ENCODE measurements at places on chromosomes 12 and 14. TPM values are rescaled to one million over a fixed set of nuclear protein-coding genes. Genes with fewer than 3 reads are reported as not detected.

DNA sequence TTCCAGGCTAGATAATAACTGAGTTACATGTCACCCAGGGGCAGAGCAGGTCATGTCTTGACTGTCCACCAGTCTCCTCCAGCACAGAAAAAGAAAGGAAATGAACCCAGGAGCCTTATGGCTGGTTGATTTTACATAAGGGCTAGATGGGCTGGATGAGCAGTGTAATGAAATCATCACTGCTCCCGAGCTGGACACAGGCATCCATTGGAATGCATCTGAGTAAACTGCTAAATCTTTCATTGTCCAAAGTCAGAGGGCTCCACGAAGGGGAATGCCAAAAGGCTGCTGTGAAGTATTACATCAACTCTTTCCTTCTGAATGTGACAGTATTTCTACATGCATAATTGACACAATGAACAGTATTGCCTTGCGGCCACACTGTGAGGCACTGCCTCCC, 30.1 kb upstream of the TSPAN11 start:
- no peak for DNase-seq

- DNase-seq, result no peak
Observed at GRCh38 chr14:102090713-102091112, 3.9 kb upstream of the HSP90AA1 start.

GRCh38 chr12:31021809-31022494, 51.7 kb upstream of the DDX11 start:
- DNase-seq, result no peak

Gene SERPINA10
- not detected for total RNA-seq

Gene CLEC4A
- total RNA-seq, result not detected

Gene IGF1
- total RNA-seq, result 1.6 TPM

DNA sequence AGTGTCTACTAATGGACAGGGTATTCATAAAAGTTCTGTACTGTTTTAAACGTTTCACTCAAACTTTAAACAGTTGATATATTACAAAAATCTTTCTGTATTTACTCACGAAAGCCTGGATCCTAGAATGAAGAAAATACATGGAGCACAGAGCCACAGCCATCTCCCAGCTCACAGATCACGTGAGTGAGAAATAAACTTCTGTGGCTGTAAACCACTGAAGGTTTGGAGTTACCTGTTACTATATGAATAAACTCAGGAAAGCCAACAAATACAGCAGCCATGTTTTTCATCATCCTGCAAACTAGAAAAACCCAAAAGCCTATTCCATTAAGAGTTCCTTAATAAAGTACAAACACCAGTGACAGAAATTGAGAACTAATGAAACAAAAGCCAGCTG, 867 bp upstream of the TDG start:
- no peak for DNase-seq

DNA sequence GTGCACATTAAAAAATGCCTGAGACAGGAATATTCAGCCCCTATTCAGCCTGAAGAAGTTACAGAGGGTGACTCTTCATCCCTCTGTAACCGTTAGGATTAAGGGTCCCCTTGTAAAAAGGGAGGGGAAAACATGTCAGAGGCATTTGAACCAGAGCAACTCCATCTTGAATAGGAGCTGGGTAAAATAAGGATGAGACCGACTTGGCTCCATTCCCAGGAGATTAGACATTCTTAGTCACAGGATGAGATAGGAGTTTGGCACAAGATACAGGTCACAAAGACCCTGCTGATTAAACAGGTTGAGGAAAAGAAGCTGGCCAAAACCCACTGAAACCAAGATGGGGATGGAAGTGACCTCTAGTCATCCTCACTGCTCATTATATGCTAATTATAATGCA, 19.9 kb upstream of the MDM1 start:
- no peak for DNase-seq

DNA sequence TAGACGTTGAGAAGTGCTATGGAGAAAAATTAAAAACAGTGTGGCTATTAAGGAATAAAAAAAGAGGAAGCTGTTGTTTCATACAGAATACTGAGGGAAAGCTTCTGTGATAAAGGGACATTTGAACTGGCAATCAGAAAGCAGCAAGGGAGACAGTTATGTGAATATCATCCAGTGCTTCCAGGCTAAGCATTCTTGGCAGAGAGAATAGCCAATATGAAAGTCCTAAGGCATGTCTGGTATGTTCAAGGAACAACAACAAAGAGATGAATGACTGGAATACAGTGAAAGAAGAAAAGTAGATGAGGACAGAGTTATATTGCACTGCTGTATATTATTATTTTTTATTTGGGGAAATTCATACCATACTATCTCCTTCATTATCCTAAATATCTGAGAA, 23.9 kb downstream of the SCAF11 start:
- no peak for DNase-seq

GRCh38 chr14:21978184-21978998, 304.8 kb upstream of the OR4E1 start:
- peak; percentile 58 for DNase-seq

Gene ACVRL1
- not detected for total RNA-seq

DNA sequence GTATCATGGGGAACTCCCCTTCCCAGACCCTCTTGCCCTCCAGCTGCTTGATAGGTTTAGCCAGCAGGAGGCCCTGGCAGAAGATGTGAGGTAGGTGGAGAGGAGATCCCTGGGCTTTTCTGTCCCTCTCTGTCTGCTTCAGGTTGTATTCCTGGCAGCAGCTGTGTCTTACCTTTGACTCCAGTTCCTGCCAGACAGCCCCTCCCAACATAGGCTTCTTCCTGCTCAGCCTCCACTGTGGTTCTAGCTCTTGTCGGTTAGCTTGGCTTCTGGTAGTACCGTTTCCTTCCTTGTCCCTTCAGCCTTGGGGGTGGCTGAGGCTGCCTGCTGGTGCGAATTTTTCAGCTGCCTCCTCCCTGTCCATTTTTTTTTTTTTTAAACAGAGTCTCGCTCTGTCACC, 215.7 kb upstream of the CRY1 start:
- peak; percentile 19 for DNase-seq

GRCh38 chr14:104375551-104376201, 203.9 kb upstream of the C14orf180 start:
- DNase-seq, result no peak

Gene SRRM4
- total RNA-seq, result not detected

- DNase-seq, result no peak
Observed at GRCh38 chr12:25875661-25876060, 82.8 kb upstream of the RASSF8 start.

Gene MUCL1
- not detected for total RNA-seq

Gene GAS2L3
- 3.4 TPM for total RNA-seq

- DNase-seq, result no peak
Observed at GRCh38 chr14:81406863-81407262, 6.7 kb upstream of the STON2 start.

Gene SELPLG
- total RNA-seq, result 52.1 TPM

- DNase-seq, result no peak
Observed at GRCh38 chr14:104550340-104550860, 29.2 kb upstream of the C14orf180 start.

Gene PPP4R3A
- total RNA-seq, result 104 TPM

GRCh38 chr14:95514131-95515079, 2.0 kb downstream of the SYNE3 start:
- no peak for DNase-seq

GRCh38 chr12:111519083-111519482, 80.0 kb downstream of the ATXN2 start:
- DNase-seq, result no peak

Gene GPR135
- 2.4 TPM for total RNA-seq

Gene GPR68
- total RNA-seq, result 6.0 TPM

- peak; percentile 54 for DNase-seq
Observed at GRCh38 chr14:100486025-100486828, 101.0 kb downstream of the BEGAIN start.

GRCh38 chr12:46412857-46413256, 40.3 kb upstream of the SLC38A2 start:
- DNase-seq, result no peak

- DNase-seq, result no peak
Observed at GRCh38 chr12:81492131-81492720, 266.9 kb downstream of the PPFIA2 start.

Gene LRCOL1
- total RNA-seq, result not detected

GRCh38 chr12:15268927-15269552, 47.8 kb upstream of the RERG start:
- no peak for DNase-seq

- DNase-seq, result no peak
Observed at GRCh38 chr14:73003681-73004080, 23.2 kb downstream of the ZFYVE1 start.

Gene AQP2
- not detected for total RNA-seq

- DNase-seq, result no peak
Observed at GRCh38 chr14:42504433-42504832, 897.8 kb downstream of the LRFN5 start.

Gene B4GALNT1
- total RNA-seq, result 10.8 TPM

DNA sequence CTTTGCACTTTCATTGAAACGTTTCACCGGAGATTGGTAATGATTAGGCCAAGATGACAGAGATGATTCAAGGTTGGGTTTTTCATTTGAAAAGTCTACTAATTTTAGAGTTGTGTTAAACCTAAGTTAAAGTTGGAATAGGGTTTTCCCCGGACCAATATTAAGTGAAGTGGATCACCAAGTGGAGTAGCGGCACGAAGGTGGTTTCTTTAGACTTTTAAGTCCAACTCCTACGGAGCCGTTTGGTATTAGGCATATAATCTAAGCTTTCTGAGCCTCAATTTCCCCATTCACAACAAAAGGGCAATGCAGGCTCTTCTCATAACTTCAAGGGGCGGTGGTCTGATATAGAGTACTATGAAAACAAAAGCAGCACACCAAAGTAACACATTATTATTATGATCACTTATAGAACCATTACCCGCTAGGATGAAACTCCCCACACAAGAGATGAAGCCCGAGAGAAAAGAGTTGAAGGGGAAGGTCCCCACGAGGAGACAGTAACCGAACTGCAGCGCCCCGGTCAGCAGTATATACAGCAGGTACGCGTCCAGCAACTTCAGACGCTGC, 413 bp downstream of the DAD1 start:
- DNase-seq, result no peak

DNA sequence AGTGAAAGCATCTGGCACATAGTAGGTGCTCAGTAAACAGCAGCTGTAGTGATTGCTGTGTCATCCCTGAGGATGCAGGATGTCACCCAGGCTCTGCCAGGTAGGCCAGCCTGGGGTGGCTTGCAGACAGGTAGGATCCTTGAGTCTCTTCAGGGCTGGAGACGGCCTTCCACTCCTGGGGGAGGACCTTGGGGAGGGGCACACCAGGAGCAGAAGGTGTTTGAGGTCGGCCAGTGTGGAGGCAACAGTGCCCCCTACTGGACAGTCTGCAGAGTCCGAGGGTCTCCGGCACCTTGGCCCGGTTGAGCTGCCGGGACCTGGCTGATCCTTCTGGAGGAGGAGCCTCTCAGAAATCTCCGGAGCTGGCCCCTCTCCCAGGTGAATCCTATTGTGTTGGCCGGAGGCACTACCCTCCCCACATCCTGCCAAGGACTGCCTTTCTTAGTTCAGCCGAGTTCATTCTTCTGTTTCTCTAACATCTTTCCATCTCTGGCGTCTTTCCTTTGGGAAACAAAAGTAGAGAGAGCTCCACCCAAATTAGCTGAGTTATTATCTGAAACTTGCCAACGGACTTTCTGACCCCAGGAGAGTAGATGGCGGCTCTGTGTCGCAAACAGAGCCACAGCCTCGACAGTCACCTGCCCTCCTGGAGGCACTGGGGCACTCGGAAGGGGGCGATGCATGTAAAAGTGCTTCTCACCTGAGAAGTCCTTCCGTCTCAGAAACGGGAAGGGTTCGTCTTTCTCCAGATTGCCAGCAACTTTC, 41.8 kb upstream of the CLMN start:
- no peak for DNase-seq

Gene COCH
- total RNA-seq, result 1.9 TPM

Gene AKAP6
- 1.0 TPM for total RNA-seq

DNA sequence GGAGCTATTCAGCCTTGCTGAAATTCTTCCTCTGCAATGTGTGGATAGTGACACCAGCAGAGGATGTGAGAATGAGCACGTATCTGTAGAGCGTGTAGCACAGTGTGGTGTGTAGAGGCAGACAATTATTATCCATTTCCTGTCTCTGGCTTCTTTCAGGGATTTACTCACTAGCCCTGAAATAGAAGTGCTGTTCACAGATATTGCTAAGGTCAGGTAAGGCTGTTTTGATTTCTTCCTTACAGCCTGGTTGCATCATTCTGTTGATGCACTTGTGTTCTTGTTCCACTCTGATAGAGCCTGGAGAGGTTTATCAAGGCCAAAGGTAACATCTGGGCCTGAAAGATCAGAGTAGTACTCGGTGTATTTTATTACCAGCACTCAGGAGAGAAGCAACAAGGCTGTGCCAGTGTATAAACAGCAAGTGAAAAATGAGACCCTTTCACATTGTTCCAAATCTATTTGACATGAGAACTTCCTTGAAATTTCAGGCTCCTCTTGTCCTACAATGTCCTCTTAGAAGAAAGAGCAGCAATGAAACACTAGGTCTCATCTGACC, 16.7 kb downstream of the ARG2 start:
- DNase-seq, result no peak

Gene TULP3
- total RNA-seq, result 6.0 TPM

Gene HPD
- total RNA-seq, result not detected

DNA sequence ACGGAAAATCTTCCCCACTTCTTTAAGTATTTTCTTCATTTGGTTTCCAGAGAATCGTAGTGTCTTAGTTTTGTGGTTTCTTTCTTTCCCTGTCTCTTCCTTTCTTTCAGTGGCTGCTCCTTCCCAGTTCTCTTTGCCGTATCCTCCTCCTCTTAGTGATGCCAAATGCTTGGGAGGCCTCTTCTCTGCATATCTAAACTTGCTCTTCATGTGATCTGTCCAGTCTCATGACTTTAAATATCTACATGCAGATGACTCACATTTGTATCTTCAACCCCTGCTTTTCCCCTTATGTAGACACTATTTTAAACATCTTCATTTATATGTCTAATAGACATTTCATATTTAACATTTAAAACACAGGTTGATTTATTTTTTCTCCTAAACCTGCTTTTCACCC, 149.2 kb downstream of the PTCSC3 start:
- DNase-seq, result no peak

GRCh38 chr12:65511134-65511834, 232.8 kb downstream of the MSRB3 start:
- DNase-seq, result no peak

GRCh38 chr14:33839193-33840076, 111.4 kb downstream of the EGLN3 start:
- DNase-seq, result peak; percentile 38

Gene NKX2-8
- total RNA-seq, result not detected

Gene KRT83
- not detected for total RNA-seq

DNA sequence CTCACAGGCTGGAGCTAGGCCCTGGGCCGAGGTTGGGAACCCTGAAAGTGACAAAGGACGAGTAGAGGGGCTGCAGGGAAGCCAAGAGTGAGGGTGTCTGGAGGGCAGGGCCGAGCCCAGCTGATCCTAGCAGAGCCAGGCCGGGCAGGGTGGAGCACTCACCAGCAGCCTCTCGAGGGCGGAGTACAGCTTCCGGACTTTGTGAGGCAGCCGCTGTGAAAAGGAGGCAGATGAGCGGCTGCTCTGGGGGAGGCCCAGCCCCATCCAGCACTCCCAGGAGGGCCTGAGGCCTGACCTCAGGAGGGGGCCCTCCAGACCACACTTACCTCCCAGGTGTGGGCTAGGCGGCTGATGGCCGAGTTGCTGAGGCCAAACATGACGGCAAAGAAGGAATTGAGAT, 14.7 kb upstream of the ENDOU start:
- DNase-seq, result no peak

Gene RERG
- total RNA-seq, result not detected

Data from activated T-helper 2 cell treated with anti-CD3 and anti-CD28 coated beads, Interferon-gamma antibody, Interleukin-2, Interleukin-4, amounts not matched to agents 10 μg/mL and 5 μg/mL and 100 μg/mL, durations not matched to agents 14 hours and 24 hours and 36 hours (primary cell).